ENCODE measurements at places on chromosomes 5 and 9.

- DNase-seq, result no peak
Measured at GRCh38 chr5:8098081-8098480, 229.1 kb downstream of the MTRR start.

DNA sequence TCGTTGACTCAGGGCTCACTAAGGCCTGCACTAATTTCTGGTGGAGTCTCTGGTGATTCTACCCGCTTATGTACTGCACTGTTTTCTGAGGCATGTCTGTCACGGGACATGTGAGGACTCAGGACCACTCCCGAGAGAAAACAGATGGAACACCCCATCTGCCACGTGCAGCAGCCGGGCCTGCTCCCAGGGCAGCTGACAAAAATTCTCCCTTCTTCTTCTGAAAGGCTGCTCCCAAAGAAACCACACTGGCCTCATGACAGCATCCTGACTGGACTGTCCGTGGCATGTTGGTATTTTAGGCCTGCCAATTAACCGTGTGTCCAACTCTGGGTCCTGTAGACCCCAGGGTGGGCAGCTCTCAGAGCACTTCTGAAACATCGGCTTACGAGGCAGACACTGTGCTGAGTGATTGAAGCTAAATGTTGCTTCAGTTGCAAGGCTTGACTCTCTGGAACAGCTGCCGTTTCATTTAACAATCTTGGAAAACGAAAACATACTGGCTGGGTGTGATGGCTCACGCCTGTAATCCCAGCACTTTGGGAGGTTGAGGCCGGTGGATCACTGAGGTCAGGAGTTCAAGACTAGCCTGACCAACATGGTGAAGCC lies 39.0 kb downstream of the FAM240B start:
- DNase-seq, result peak; percentile 9

- DNase-seq, result no peak
Measured at GRCh38 chr9:89541798-89542197, 43.9 kb upstream of the SEMA4D start.

DNA sequence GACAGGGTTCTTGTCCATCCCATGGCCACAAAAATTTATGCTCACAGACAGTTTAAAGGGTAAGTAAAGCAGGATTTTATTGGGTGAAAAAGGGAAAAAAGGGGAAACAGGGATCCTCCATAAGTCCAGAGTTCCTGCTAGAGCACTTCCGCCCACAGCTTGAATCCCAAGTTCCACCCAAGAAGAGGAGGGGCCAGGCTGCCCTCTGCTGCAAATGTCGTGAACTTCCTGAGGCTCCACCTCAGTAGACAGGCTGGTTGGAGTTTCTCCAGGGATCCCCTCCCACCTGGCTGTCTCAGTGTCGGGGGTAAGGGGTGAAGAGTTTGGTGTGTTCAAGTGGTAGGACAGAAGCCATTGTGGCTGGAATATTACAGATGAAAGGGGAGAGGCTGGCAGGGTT lies 275.0 kb upstream of the SGCD start:
- no peak for DNase-seq

- no peak for DNase-seq
Measured at GRCh38 chr5:33769968-33770367, 121.8 kb downstream of the ADAMTS12 start.

DNA sequence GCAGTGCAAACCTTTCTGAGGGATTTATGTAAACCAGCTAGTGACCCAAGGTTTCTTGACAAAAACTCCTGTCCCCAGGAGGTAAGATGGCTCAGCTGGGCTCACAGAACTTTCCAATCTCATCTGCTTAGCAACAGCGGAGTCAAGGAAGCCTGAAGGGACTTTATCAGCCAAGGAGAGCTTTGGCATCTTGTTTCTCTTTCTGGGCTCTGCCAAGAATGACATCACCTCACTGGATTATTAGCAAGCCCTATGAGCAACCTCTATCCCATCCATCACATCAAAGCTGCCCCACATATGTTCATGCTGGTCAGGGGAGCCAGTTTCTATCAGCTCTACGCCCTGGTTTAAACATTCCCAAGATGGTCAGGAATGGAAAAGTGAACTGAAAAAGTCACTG lies 461.3 kb downstream of the ENC1 start:
- peak; percentile 98 for DNase-seq
